ENCODE measurements at places on chromosomes 16 and 17.

GRCh38 chr16:14497245-14498082 is 132.6 kb downstream of the PARN start:
- no peaks in the 10 kb centered on the region for H3K27me3 ChIP-seq
- H3K4me3 ChIP-seq: no peak overlapping the region
- DNase-seq: no peak
- H3K4me1 ChIP-seq: peaks cover 11% of the 10 kb centered on the region
- H3K36me3 ChIP-seq: no peaks in the 10 kb centered on the region
- H3K27ac ChIP-seq: no peak overlapping the region

DNA sequence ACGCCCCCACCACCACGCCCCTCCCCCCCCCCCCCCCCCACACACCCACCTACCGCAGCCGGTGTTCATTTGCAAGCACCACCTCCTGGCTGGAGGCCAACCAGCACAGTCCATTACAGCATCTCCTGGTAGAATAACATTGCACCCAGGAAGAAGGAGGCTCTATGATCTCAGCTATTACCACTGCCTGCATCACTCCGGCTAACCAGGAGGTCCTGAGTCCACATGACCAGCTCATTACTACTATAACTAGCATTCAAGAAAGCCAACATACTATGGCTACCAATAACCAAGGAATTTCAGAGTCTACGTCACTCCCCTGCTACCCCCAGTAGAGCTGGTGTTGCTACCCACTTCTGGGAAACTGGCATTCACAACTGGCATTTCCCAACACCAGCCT is 81.1 kb upstream of the ALOX12 start:
- H3K36me3 ChIP-seq: no peaks in the 10 kb centered on the region
- no peak overlapping the region for H3K4me3 ChIP-seq
- H3K4me1 ChIP-seq: no peaks in the 10 kb centered on the region
- no peak overlapping the region for H3K27ac ChIP-seq
- no peak for DNase-seq

- H3K4me3 ChIP-seq: no peak overlapping the region
- peaks cover 4% of the 10 kb centered on the region for H3K4me1 ChIP-seq
- DNase-seq: no peak
These were observed 58.4 kb downstream of the EPN2 start for GRCh38 chr17:19295473-19296135.

DNA sequence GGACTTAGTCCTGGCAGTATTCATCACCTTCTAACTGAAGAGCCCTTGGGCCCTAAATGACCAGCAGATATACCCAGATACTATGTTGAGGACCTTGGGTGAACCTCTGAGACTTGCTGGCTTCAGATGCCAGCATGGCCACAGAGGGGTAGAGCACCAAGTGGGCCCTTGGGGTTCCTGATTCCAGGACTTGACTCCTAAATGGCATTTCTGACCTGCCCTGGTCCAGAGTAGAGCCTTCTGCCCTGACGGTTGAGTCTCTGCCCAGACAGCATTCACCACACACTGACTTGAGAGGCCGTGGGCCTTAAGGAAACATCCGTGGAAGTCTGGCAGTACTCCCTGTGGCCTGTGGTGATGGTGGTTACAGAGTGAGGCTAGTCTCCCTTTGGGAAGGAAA is 2.8 kb upstream of the APPBP2 start:
- no peak overlapping the region for H3K4me3 ChIP-seq
- H3K27me3 ChIP-seq: no peaks in the 10 kb centered on the region
- H3K4me1 ChIP-seq: peaks cover 4% of the 10 kb centered on the region
- no peaks in the 10 kb centered on the region for H3K36me3 ChIP-seq
- no peak overlapping the region for H3K27ac ChIP-seq
- DNase-seq: no peak

- DNase-seq: peak; percentile 96
- H3K36me3 ChIP-seq: no peaks in the 10 kb centered on the region
These were observed at the start of gene HYDIN for GRCh38 chr16:71230122-71230845. Gene HYDIN, minus strand, starts transcription at chr16:71230722. Its CDS starts 43,827 bp downstream, at chr16:71186895.
